NB4 (cell line): ENCODE measurements at places on chromosomes 2 and 18.

GRCh38 chr2:1640301-1641135, 103.8 kb downstream of the PXDN start:
- no peak for DNase-seq

- DNase-seq = no peak
Observed at GRCh38 chr2:202317080-202317857, 51.7 kb downstream of the NOP58 start.

GRCh38 chr2:174967691-174968260, 37.4 kb downstream of the CHN1 start:
- DNase-seq = no peak

DNA sequence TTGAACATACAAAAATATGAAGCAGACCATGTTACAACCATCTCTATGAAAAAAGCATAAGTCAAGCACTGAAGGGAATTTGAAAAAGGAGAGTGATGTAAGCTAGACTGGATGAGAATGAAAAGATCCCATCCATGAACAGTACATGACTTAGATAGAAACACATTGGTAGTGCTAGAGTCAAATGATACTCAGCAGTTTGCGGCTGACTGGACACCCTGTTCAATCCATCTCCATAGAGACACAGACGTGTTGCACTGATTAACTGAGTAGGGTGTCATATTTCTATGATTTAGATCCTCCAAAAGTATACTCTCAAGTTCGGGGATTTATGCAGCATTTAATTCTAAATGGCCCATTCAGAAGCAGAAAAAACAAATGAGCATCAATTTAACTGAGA, 674.3 kb upstream of the NRXN1 start:
- no peak for DNase-seq

DNA sequence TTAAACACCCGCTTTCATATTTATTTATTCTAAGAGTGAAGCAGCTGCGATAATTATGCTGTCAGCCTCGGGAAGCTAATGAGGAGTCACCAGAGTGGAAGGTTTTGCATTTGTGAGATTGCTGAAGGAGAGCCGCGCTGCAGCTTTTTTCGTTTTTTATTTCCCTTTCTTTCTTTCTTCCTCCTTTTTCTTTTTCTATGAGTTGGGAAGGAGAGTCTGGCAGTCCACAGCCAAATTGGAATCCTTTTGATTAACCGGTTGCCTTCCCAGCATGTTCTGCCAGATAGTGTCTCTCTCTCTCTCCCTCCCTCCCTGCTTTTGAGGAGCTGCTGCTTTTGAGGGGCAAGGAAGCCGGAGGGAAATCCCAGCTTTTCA, 82.1 kb downstream of the CDK15 start:
- DNase-seq = no peak

GRCh38 chr2:240877460-240878340, 9.1 kb downstream of the AGXT start:
- DNase-seq = no peak

- no peak for DNase-seq
Observed at GRCh38 chr2:58951722-58952121, 710.6 kb upstream of the FANCL start.

DNA sequence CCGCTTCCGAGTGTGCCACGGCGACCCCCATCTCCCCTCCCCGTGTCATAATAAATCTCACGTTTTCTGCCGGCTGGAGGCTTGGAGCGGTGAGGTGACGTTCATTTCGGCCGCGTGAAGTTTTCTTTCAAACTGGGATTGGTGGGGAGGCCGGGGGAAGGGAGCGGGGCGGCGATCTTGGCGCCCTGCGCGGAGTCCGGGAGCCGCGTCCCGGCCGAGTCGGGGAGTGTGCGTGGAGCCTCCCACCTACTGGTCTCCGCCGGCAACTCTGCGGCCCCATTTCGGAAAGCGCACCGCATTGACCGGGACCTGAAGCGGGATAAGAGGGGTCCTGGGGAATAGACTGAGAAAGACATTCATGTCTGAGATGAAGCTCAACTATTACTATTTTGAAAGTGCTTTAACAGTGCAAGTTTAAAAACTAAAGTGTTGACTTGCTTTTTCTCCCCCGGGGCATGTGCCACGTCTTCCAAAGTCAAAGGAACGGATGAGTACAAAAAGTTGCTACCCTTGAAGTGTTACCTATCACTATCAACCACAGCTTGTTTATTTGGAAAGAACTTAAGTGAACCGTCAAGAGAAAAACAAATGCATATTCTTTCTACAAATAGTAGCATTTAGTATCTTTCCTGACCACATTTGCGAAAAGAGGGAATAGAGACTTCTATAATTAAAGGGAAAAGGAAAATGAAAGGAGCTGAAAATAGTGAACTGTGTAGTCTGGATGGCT, 818 bp upstream of the IKZF2 start:
- DNase-seq = peak; percentile 57

GRCh38 chr2:6909431-6910385, 7.5 kb upstream of the RNF144A start:
- DNase-seq = peak; percentile 84

- peak; percentile 40 for DNase-seq
Observed at GRCh38 chr2:152363936-152364335, 29.0 kb downstream of the FMNL2 start.

DNA sequence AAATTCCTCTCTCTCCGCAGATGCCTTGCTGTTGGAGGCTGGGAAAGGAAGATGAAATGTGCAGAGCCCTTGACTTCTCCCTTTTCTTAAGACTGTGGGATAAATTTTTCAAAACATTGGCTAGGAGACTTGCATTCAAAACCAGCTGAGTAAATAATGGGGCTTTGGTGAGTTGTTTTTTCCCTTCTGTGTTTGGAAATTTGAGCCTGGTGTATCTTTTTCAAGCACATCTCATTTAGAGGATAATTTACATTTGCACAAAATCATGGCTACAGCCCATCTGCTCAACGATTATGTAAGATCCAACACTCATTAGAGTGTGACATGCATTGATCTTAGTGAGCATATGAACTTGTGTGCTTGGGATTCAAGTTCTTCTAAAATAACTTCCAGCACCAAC, 112.1 kb upstream of the ATP8B1 start:
- DNase-seq = no peak

DNA sequence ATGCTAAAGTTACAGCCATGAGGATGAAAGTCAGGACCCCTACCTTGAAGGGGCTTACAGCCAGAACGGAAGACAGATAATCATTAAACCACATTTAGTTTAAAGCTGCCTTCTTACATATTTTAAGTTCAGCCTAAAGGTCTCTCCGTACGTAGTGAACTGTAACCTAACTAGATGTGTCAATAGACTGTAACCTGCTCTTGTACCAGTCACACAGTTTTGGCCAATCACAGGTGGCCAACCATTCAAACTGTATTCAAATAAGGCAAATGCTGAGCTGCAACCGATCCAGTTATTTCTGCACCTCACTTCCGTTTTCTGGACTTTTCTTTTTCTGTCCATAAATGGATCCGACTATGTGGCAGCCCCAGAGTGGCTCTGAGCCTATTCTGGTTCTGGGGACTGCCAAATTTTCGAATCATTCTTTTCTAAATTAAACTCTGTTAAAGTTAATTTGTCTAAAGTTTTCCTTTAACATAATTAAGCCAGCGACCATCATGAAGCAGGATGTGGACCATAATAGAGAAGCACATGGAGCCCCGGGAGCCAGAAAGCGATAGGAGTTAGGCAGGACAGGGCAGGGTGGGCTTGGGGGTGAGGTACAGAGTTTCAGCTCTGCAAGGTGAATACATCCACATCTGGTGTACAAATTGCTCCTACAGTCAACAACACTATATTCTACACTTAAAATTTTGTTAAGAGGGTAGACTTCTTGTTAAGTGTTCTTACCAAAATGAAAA, 48.4 kb upstream of the YPEL5 start:
- DNase-seq = no peak

- DNase-seq = no peak
Observed at GRCh38 chr2:3024401-3024935, 353.1 kb downstream of the EIPR1 start.

DNA sequence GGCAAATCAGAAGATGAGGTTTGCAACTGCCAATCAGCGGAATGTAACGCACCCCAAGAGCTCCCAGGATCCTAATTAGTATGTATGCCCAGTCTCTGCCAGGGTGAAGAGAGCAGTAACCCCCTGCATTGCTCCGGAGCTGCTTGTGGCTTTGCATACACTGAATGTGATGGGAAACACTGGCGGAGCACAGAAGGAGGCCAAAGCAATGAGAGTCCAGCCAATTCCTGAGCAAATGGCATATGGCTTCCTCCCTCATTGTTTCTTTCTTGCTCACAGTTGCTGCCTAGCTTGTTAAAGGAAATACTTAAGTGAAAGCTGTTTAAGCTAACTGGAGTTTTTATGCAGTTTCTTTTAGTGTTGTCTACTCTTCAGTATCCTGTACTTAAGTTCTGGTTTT, 343.5 kb upstream of the NT5C1B start:
- DNase-seq = no peak

DNA sequence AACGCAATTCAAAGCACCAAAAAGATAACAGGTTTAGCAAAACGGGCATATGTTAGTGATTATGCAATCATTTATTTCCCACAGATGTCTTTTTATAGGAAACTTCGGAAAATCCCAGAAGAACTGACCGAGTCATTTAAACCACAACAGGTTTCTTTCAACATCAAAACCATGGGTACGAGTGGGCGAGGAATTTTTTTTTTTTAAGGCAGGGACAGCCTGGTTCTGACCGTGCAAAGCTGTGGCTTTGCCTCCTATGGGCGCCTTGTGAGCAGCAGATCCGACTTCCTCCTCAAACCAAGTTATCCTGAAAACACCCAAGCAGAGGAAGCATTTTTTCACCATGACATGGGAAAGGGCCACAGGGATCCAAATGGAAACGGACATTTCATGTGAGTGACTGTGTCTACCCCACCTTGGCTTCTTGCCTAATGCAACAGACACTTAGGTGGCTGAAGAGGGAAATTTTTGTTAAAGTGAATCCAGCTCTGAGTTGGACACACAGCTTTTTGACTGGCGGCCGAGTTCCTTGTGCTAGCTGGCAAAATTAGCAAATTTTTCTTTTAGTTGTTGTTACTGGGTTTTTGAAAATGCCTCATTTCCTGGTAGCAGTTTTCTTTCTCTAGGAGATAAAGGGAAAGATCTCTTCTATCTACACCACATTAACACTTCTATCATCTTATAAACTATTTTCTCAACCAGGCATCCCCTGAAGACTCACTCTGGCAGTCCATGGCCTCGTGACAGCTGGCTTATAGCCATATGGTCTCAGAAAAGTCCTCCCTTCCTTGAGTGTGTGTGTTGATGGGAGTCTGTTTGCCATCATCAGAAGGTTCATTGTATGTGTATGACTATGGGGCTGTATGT, 487.4 kb upstream of the ZEB2 start:
- DNase-seq = peak; percentile 22

DNA sequence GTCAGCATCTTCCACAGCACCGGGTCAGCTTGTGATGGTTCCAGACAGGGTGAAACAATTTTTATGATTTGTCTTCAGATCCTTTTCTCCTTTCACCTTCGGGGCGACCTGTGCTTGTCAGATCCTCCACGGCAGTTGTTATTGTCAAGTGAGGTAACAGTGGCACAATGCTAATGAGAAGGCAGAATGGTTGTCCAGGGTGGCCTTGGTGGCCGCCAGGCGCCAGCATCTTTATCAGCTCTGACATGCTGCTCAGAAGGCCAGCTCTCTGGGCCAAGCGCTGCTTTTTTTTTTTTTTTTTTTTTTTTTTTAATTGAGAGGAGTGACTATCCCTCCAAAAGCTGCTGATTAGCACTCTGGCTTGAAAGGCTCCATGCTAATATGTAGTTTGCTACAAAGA, 52.3 kb upstream of the MGAT5 start:
- no peak for DNase-seq

DNA sequence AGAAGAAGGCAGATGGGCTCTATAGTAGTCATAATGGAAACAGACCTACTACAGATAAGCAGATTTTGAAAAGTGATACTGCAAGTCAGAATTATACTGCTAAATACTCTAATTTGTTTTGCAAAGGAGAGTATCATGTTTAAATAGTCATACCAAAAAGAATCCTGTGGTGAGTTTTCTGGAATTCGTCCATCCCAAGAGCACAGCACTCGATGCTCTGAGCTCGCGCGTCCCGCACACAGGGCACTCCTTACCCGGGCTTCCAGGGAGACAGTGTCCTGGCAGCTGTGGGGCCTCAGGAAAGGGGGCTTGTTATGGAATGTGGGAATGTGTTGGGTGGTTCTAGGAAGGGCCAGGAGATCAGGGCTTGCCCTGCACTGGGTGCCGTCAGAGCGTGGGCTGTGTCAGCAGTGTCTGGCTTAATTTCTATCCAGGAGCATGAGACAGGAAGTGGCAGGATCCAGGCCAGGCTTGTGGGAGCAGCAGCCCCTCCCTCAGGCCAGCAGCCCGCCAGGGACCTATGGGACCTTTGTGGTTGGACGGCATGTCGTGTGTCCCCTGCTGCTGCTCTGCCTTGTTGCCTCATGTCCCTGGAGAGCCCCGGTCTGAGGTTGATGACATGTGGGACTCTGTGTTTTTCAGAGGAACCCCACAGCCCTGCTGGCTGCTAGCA, 193.2 kb upstream of the TPO start:
- peak; percentile 81 for DNase-seq

GRCh38 chr2:172210599-172210998, 107.9 kb upstream of the DLX2 start:
- no peak for DNase-seq

DNA sequence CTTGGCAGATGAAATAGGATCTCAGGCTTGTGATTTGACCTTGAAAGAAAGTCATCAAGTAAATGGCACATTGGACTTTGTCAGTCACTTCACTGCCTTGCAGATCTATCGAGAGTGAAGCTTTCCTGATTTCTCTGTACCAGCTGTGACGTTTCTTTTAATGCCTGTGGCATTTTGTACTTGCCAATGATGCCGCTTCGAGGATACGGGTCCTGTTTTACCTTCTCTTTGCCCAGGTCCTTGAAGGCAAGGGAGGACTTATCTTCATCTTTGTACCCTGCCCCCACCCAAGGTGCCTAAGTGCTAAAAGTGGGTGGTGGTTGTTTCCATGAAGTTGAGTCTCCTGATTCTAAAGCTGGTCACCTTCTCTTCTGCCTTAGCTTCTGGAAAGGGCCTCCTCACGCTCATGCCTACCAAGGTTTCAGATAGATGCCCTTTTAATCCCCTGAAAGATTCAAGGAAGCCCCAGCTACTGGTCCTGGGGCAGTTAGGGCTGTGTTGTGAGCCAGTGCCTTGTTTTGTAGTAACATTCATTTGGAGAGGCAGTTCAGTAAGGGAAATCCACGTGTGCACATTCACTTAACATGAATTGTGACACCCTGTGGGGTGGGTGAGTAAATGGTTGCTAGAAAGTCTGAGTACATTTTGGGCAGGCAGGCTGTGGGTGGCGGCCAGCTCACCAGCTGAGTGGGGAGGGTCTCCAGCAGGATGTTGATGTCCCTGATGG, 6.1 kb downstream of the LBH start:
- DNase-seq = no peak

GRCh38 chr2:176834226-176834625, 378.4 kb upstream of the HNRNPA3 start:
- DNase-seq = no peak

DNA sequence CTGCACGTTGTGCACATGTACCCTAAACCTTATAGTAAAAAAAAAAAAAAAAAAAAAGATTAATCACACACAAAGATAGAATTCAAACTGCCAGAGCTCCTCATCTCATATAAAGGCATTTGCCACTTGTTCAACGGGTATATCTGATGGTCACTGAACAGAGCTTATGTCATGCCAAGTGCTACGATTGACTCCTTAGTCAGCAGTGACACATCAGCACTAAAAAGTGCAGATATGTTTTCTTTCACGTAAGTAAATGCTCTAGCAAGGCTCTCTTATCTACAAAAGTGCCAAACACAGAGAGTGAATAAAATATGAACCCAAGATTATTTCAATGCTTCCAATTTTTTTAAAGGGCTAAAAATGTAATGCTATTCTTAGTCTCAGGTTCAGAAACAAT, 1.1 kb downstream of the LMAN1 start:
- peak; percentile 43 for DNase-seq
